CD4-positive, alpha-beta T cell treated with Interleukin-4 for 1 hour (primary cell): ENCODE measurements at places on chromosomes 7 and 10.
A peak's percentile ranks its signal among the peaks of the same experiment; 100 is the strongest.

DNA sequence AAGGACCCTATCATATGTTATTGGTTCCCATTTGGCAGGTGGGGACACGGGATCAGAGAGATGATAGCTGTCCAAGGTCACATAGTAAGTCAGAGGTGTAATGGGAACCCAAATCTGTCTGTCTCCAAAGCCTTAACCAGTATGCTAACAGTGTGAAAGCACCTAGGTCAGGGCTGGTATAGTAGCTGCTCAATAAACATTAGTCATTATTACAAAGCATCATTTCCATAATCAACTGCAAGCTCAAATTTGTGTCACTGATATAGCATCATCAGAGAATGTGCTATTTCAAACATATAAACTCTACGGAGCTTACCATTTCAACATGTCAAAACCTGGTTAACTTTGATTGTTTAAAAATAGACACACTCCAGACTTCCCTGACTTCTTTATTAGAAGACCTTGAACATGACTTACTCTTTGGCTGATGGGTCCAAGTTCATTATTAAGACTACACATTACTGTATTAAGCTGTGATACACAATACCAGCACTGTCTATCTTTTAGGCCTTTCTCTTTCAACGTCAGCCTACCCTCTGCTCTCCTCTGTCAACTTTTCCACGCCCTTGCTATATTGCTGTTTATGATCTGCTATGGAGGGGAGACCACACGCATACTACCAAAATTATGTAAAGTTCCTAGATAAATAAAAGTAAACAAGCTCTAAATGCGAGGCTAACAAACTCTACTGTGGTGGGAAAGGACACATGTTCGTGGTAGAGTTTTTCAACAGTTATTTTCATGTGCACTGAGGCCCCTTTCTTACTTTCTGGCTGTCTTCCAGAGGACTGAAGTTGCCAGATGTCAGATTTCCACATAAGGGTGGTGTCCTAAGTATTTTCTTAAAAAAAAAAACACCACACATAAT is 33.6 kb downstream of the DNMBP start:
- no peak for DNase-seq

- DNase-seq, result no peak
Observed at GRCh38 chr10:93495654-93496321, 624 bp upstream of the CEP55 start.

GRCh38 chr7:1383398-1384112 is 75.7 kb downstream of the MICALL2 start:
- DNase-seq, result no peak

GRCh38 chr10:36253731-36254130 is 611.6 kb upstream of the FZD8 start:
- DNase-seq, result no peak

DNA sequence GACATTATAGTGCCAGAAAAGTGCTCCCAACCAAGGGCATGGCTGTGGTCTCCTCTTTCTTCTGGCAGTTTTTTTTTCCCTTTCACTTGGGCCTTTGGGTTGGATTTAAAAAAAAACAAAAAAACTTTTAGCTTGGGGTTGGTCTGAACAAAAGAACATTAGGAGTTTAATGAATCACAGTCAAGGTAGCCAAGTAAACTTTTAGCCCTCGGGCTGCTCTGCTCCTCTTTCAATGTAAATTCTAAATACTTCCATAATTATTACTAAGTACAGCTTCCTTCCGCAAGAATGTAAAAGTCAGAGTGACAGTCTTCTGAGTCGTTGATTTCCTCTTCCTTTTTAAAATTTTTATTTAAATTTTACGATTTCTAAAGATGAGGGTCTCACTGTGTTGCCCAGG is 79.2 kb downstream of the NRF1 start:
- no peak for DNase-seq

DNA sequence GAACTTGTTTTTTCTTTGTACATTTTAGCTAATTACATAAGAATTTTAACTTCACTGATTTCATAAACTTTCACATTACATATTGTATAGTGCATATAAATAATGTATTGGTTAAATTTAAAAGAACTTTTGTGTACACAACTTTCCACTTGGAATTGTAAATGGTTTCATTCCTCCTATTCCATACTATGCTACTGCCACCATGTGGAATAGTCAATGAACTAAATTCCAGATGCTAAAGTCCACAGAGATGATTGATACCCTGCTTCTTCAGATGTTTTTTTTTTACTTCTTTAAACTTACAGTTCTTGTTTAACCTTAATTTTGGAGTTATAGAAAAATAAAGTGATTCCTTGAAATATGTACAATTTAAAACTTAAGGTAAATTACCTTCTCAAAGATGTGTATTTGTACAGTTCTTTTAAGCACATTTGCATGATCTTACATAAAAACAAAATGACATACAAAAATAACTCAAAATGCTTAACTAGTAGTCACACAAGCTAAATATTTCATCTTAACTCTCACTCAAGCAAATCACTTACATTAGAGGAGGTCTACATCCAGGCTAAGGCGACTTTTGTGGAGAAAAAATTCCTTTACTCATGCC is 247.6 kb upstream of the HGF start:
- DNase-seq, result no peak

GRCh38 chr10:73823391-73823790 is 12.0 kb upstream of the NDST2 start:
- DNase-seq, result no peak

DNA sequence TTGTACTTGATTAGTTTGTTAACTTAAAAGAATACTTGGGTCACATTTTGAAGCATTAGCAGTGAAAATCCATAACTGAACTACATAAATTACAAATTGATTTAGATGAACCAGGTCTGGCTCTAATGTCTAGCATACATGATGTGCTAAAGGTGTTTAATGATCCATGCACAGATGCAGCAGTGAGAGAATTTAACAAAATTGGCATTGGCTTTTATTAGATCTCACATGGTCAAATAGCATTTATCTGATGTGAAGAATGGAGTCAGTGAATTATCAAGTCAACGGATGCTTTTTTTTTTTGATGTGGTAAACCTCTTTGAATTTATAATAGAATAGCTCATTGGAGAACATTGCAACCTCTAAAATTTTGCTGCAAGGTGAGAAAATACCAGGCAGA is 293.0 kb upstream of the POT1 start:
- no peak for DNase-seq

GRCh38 chr7:80082213-80082612 is 52.4 kb upstream of the GNAI1 start:
- DNase-seq, result no peak

DNA sequence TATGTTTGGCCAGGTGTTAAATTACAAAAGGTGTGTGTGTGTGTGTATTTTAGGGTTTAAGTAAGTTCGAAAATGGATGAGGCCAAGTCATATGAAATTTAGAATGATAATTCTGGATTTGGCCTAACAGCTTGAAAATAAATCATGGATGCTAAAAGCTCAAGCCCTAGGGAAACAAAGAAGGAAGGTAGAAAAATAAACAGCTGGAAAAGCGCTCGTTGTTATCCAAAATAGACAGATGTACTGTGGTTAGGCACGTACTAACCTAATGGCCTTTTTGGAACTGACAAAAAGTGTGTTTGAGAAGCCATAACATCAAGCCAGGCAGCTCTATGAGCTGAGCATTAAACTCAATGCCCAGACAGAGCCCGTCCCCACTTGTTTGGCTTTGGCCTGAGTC is 17.5 kb upstream of the PALS2 start:
- DNase-seq, result no peak

DNA sequence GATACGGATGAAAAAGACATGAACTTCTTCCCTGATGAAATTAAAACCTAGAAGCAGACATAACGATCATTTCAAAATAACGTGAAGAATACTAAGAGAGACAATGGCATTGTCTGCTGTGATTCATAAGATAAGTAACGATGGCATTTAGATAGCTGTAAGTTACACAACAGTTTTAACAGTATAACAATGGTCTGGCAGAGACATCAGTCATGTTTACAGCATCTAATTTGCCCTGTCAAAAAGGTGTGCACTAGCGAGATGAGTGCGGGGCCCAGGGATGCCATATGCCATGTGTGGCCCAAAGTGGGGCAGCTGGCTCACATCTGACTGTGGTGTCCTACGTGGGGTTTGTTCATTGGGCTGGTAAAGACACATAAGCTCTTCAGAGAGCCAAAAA is 55.7 kb upstream of the RHEB start:
- DNase-seq, result no peak

- no peak for DNase-seq
Observed at GRCh38 chr7:118629898-118630438, 405.5 kb downstream of the ANKRD7 start.

DNA sequence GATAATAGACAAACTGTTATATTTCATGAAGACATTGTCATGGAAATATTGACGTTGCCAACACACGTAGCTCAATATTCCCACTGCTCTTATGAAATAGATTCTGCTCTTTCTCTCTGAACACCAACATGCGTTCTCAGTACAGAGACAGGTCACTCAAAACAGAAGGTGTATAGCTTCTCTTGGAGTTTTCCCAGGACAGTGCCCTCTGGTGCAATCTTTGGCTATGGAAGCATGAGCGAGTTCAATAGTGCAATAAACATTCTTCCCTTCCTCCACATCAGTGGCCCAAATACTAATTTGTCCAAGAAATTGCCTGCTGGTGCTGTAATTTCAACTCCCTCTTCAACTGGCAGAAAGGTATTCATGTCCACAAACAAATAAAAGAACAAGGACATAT is 145.3 kb downstream of the MAGI2 start:
- no peak for DNase-seq

- DNase-seq, result no peak
Observed at GRCh38 chr7:112431803-112432202, 18.5 kb upstream of the IFRD1 start.

GRCh38 chr7:136912339-136912738 is 43.9 kb downstream of the CHRM2 start:
- no peak for DNase-seq

DNA sequence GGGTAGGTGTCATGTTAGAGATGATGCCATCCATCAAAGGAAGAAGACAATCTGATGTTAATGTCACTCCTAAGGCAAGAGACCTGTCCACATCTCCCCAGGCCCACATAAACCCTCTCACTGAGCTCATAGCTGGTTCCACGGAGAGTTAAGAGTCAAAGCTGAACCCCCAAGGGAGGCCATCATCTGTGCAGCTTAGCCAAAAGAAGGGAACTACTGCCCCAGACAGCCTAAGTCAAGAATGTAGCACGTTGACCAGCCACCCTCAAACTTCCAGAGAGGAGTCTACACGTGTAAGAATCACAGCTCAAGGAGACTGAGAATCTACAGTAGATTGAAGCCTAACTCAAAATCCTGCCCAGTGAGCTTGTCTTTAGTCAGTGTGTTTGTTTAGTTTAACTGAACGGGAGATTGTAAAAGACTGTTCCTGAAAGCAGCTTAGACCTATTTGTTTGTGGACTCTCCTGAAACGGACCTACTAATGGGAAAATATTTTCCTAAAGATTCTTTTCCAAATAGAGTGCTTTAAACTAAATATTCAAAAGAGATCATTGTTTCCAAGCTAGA is 192.7 kb upstream of the NFE2L3 start:
- DNase-seq, result no peak

GRCh38 chr7:26698194-26698593 is 166.2 kb downstream of the SKAP2 start:
- no peak for DNase-seq

- no peak for DNase-seq
Observed at GRCh38 chr7:98697083-98697482, 80.0 kb downstream of the NPTX2 start.

DNA sequence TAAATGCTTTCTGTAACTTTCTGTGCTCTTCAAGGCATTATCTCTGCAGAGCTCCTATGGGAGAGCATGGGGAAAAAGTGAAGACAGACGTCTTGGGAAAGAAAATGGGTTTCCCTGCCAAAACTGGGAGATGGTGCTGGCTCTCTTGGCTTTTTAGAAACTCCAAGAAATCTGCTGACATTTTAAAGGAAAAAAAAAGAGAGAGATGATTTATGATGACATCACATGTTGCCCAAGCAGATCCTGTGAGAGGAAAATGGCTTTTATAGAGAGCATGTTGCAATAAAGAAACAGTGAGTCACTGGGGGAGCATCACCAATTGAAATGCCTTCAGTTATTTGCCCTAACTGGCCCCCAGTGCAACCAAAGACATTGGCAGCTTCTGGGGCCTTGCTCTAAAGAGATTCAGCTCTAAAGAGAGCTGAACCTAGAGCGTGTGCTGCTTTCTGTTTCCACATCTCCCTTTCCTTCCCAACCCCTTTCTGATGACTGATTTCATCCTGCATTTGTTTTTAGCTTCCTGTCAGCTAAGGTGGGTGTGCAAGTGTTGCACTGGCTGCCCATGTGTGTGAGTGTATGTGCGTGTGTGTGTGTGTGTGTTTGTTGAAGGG is 37.7 kb downstream of the LRMDA start:
- peak; percentile 29 for DNase-seq

GRCh38 chr10:123944661-123945060 is 53.1 kb upstream of the CPXM2 start:
- no peak for DNase-seq

GRCh38 chr7:100444311-100445278 is 8.3 kb upstream of the PPP1R35 start:
- no peak for DNase-seq

DNA sequence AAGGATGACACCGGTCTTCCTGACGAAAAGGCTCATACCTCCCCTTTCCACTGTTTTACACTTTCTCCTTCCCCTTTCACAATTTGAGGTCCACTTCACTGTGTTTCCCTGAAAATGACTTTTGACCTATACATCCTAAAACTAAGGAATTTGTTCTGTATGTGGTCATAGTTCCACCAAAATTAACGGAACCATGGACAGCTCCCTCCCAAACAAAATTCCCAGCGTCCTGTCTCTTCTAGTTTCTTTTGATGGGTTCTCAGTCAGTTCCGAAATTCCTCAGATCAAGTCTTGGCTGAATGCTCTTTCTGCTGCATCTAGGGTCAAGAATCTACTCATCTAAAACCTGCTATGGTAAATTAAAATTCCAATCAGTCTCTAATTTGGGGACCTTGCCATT is 1191.9 kb downstream of the CNTNAP2 start:
- no peak for DNase-seq

GRCh38 chr7:26369593-26369992 is 77.9 kb downstream of the SNX10 start:
- peak; percentile 19 for DNase-seq

- no peak for DNase-seq
Observed at GRCh38 chr10:71705582-71705981, 14.0 kb downstream of the C10orf105 start.

GRCh38 chr10:131169146-131169545 is 142.4 kb downstream of the TCERG1L start:
- no peak for DNase-seq

DNA sequence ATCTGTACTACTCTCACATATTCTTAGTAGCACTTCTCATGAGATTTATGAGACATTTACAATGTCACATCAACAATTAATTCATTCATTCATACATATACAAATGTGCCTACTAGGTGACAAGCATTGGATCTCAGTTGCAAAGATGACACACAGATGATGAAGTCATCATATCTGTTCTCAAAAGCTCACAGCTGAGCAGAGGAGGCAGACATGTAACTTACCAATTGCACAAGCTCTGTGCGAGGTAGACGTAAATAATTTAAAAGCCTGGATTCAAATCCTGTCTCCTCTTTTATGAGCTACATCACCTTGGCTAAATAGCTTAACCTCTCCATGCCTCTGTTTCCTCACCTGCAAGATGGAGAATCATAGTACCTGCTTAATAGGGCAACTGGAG is 109.4 kb upstream of the FAM133B start:
- no peak for DNase-seq

GRCh38 chr10:74213571-74214162 is 62.6 kb downstream of the ADK start:
- peak; percentile 63 for DNase-seq

GRCh38 chr10:79562135-79562756 is 2.0 kb upstream of the SFTPA2 start:
- DNase-seq, result peak; percentile 58
